Stimulated activated CD8-positive, alpha-beta memory T cell treated with anti-CD3 and anti-CD28 coated beads, Interleukin-2, amount 100 ng/mL, for 48 hours (primary cell): ENCODE measurements at places on chromosomes 1 and 21.

- DNase-seq: no peak
Observed at GRCh38 chr1:221206076-221206475, 326.8 kb downstream of the HLX start.

- no peak for DNase-seq
Observed at GRCh38 chr1:206116191-206116872, 856 bp downstream of the AVPR1B start.

GRCh38 chr21:39564200-39564599 is 48.5 kb upstream of the B3GALT5 start:
- no peak for DNase-seq

GRCh38 chr1:183070923-183071618 is 47.9 kb downstream of the LAMC1 start:
- no peak for DNase-seq

DNA sequence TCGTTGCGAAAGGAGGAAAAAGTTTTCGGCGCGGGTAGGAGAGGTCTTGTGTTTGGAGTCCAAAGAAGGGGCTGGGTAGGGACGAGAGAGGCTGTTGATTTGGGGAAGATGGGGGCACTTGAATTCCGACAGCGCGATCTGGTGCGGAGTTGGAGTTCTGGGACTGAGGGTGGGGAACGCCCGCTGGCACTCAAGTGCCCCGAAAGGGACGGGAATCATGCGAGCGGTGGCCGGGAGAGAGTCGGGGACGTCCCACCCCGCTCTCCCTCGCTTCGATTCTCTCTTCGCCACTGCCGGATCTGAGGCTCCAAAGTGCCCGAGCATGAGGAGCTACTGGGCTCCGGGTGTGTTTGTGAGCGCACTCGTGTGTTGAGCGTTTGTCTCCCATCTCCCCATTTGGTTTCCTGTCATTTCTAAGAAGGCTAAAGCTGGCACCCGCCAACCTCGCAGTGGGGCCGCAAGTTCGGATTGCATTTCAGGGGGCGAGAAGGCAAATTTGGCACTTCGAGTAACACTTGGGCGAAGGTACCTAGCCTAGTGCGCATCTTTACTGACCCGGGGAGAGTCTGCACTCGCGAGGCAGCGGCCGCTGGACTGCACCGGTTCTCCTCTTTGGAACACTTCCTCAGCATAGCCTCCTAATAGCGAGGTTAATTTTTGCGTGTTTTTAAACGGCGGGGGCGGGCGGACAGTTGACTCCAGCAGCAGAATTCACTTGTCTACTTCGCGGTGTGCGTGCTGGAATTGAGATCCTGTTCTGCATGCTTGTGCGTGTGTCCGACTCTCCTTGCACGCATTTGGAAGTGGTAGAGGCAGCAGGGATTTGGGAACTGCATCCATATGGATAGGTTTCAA is 1.2 kb downstream of the CHRM3 start:
- no peak for DNase-seq

DNA sequence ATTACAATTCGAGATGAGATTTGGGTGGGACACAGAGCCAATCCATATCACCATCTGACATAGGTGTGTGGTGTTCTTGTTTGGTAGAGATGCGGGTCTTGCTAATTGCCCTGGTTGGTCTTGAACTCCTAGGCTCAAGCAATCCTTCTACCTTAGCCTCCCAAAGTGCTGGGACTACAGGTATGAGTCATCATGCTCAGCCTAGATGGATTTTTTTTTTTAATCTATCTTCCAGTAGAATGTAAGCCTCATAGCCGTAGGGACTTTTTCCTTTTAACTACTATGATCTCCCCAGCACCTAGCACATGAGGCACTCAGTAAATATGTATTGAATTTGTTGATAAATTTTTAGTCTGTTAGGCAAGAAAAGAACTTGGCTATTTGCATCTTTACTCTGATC is 94.6 kb upstream of the TENT5C start:
- no peak for DNase-seq
